ENCODE measurements at places on chromosomes 12 and 14.

DNA sequence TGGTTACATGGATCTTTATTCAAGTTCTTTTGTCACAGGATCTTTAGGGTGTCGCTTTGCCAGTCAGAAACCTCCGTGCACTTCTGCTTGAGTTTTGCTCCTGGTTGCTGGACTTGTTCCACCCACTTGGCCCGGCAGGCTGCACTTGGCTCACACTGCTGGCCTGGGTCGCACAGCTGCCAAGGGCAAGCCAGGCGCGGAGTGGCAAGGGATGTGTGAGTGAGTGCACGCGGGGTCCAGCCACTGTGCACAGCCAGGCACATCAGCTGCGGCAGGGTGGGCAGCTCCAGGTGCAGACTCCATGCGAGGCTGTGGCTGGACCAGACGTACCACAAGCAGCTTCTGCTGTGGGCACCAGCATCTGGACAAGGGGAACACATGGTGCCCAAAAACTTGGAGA lies 76.6 kb downstream of the DERA start:
- no peak for DNase-seq

DNA sequence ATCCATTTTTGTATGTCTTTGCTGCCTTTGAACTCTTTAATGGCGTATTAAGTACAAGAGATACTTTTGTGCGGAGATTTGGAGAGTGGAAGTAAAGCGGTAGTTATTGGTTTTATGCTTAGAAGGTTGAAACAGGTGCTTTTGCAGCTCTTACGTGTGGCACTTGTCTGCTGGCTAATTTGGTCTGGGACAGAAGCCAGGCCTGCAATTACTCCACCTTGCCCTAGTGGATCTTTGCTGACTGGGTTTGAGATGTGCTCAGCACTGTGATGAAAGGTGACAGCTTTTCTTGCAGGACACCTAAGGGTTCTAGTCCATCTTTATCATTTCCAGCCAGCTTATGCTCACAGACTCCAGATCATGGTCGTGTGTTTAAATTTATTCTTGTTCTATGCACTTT lies 252.5 kb downstream of the RPL10L start:
- DNase-seq, result no peak

DNA sequence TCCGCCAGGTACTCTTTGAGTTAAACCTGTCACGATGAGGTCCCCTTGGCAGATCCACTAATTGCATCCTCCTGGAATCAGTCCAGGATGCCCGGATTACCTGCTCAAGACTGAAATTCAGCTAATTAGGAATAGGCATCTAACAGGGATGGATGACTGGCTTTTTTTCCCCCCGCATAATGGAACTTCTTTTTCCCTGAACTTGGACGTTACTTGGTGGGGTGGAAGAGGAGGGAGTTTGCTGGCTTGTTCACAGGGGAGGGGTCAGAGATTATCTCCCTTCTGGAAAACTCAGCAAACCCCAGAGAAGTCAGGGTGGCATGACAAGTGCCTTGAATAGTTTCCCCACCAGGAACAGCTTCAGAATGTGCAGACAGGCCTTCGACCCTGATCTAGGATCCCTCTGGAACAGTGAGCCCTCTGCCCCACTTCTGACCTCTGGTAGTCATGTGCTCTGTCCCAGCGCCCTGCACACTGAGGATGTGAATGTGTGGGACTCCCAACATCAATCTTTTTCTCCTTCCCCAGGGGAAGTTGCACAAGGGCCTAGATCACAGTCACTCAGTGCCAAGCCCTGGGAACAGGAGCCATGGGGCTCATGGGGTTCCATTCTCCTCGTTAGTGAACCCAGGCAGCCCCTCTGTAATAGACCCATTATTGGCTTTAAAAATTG lies 142.5 kb downstream of the SMOC1 start:
- no peak for DNase-seq

DNA sequence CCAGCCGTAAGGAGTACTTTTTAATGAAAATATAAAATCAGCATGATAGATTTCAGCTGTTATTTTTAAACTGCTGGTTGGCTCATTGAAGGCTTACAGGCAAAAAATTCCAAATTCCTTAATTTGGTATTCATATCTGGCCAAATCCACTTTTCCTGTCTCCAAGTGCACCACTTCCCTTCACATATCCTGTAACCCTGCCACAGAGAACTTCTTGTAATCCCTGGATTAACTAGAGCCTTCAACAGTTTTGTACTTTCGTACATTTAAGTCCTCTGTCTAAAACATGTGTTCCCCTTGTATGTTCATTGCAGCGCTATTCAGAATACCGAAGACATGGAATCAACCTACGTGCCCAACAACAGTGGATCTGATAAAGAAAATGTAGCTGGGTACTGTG lies 9.6 kb downstream of the PUS7L start:
- DNase-seq, result no peak

DNA sequence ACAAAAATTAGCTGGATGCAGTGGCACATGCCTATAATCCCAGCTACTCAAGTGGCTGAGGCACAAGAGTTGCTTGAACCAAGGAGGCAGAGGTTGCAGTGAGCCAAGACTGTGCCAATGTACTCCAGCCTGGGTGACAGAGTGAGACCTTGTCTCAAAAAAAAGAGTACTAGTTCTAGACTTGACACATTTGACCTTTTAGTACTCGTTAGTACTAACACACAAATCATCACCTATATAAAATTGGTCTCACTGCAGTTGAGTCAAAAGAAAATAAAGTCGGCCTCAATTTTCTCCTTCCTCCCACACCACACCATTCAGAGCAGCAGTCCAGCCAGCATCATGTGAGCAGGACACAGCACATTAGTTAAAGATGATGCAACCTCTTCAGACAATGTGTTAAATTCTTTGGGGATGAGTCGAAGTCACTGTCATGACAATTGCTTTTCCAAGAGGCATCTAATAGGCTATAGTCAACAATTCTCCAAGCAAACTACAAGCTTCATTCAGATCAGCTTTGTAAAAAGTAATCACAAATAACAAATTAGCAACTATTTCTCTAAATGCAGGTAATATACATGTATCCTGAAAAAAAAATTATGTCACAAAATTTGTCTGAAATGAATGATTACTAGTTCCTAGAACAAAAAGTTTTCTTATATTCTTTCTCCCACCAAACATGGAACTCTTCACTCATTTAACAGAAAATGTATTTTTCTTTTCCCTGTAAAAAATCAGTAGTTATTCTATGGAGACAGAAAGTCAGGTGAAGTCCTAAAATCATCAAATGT lies 55.6 kb downstream of the CLIP1 start:
- peak; percentile 93 for DNase-seq

DNA sequence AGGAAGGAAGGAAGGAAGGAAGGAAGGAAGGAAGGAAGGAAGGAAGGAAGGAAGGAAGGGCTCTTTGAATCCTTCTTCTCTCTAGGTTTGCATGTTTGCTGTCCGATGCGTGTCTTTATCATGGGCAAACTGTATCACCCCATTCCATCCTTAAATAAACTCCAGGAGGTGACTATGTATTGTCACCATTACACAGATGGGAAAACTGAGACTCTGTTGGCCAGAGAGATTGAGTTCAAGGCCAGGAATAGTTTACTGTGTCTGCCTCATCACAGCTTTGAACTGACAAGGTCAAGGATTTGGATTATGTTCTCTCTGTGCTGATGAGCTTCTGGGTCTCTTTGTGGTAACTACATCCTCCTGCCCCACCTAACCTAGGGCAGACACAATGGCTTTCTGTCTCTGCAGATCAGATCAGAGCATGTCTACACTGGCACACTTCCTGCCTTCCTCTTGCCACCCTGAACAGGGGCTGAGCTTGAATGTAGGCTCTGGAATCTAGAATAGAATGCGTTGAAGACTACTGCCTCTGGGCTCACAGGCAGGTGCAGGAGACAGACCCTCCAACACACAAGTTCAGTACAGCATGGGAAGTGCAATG lies 78.9 kb upstream of the MAP1LC3B2 start:
- DNase-seq, result no peak

DNA sequence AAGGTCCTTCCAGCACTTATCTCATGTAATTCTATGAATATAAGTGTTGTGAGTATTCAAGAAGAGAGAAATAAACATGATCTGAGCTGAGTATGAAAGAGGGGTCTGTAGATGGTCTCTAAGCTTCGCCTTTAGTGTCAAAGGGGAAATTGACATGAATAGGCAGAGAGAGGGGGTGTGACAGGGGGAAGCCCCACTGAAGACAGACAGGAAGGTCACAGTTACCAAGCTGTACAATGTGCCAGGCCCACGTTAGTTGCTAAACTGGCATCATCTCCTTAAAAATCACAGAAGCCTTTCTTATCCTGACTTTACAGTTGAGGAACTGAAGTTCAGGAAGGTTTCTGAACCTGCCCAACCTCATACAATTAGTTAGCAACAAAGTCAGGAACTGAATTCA lies 7.6 kb downstream of the ARHGEF40 start:
- DNase-seq, result no peak

DNA sequence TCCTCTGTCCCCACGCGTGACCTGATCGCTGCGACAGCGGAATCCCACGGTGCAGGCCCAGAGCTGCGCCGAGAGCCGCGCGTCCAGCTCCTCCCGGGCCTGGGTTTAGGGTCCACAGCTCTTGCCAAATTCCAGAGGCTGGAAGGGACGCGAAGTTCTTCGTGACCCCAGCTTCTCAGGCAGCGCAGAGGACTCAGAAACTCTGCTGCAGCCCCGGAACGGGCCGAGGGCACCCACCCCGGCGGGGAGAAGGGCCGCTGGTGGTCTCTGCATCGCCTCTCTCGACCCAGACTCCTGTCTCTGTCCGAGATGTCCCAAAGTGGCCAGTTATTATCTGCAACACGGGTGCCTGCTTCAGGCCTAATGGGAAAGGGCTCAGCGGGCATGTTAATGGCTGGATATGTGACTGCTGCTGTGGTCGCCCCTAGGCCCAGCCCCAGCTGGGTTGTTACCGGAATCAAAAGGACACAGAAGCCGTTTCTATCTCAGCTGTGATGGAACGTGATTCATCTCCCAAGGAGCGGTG lies 236.4 kb downstream of the VRK1 start:
- DNase-seq, result no peak

DNA sequence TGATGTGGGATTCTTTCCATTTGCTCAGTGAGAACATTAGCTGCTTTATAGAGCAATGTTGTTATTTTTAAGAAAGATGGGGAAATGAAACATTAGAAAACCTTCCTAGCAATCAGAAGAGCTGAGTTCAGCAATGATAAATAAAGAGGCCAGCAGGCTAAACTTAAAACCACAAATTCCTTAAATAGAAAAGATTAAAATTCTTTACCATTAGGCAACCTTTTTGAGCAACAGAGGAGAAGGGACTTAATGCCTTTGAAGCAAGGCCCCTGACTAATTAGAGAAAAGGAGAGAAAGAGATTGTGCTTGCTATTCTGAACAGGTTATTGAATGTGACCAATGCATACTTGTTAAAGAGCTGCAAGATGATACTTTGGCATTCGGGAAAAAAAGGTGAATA lies 160.8 kb upstream of the LMO3 start:
- no peak for DNase-seq

DNA sequence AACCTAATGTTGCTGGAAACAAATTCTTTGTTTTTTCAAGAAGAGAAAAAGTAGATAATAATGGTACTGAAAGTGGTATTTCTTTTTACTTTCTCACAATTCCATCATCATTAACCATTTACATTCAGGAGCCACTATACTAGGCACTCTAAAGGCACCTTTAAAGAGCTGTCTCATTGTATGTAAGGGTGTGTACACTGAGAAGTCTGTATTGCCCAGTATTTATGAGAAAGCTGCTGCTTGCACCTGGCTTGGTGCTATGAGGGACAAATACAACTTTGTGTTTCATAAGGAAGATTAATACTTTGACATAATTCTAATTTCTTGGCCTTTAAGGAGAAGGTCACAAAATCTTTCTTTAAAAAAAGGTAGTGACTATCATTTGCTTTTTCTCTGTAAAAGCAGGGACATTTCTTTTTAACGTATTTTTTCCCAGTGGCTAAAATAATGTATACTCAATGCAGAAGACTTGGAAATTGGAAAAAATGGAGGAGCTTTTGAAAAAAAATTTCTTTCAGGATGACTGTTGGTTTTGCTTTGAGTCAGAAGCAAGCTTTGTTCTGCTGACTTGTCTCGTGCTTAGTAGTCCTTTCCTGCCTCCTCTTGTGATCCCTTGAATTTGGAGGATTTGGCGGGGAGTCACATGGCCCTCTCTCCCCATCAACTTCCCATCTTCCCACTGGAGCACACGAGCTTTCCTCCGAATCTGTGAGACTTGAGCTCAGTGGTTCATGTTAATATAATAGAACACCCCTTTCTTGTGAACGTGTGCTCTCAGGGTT lies 50.1 kb downstream of the RASSF3 start:
- DNase-seq, result no peak

DNA sequence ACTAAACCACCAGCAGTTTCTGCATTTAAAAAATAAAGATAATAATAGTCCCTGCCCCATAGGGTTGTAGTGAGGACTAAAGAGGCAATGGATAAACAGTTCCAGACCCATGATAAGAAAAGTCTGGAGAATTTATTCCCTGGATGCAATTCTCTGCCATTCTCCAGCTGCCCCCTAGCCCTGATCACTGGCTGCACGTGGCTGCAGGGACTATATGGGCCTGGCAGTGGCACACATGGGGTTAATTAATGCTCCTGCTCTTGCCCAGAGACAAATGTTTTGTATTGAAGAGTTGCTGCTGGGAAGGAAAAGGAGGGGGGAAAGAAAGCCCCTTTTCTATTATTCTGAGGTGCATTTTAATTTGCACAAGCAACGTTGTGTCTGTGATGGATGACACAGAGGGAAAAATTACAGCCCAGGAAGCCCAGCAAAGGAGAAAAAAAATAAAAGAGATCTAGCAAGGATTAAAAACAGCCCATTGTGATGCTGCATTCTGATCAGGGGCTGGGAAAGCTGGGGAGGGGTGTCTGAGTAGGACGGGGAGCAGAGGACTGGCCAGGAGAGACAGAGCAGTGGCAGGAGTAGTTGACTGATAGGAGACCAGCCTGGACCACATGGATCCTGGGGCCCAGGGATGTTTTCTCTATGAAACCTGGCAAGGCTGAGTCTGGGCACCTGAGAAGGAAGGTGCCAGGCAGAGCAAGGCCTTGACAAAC lies 149.3 kb downstream of the ESRRB start:
- no peak for DNase-seq

- DNase-seq, result no peak
These were observed 155.7 kb downstream of the SEC23A start for GRCh38 chr14:38947343-38947742.

DNA sequence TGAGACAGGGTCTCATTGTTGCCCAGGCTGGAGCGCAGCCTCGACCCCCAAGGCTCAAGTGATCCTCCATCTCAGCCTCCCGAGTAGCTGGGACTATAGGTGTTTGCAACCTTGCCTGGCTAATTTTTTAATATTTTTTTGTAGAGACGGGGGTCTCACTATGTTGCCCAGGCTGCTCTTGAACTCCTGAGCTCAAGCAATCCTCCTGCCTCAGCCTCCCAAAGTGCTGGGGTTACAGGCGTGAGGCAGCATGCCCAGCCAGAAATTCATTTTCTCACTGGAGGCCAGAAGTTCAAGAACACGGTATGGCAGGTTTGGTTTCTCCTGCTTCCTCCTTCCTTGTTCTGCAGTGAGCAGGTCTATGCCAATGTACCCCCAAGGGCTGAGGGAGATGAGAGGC lies 3.7 kb downstream of the RNASE1 start:
- DNase-seq, result no peak

Measured in RKO (cell line).